Umbilical cord (tissue), 2 donors: ENCODE measurements at places on chromosomes 16 and 17. TPM values are rescaled to one million over a fixed set of nuclear protein-coding genes. Genes with fewer than 3 reads are reported as not detected.

The HOXB3 gene
- total RNA-seq, result 18.3 TPM

The DLG4 gene
- total RNA-seq, result 18.3 TPM

The ICAM2 gene
- 7.2 TPM for total RNA-seq

The RAB34 gene
- total RNA-seq, result 149 TPM

The KRT20 gene
- total RNA-seq, result 3.4 TPM

The SMPD3 gene
- total RNA-seq, result 0.48 TPM

The KRT25 gene
- total RNA-seq, result not detected

The ATP6V0D1 gene
- 52.7 TPM for total RNA-seq

The CPHXL2 gene
- not detected for total RNA-seq

The GP1BA gene
- 0.72 TPM for total RNA-seq

The NXPH3 gene
- 3.4 TPM for total RNA-seq

The MYCBPAP gene
- not detected for total RNA-seq

The TBC1D3E gene
- not detected for total RNA-seq

The RPRML gene
- not detected for total RNA-seq

The KCNG4 gene
- total RNA-seq, result 0.72 TPM

The DNASE1L2 gene
- not detected for total RNA-seq

The WNT9B gene
- not detected for total RNA-seq

The COX6A2 gene
- not detected for total RNA-seq

The SLC22A31 gene
- 0.72 TPM for total RNA-seq

The KRTAP4-5 gene
- total RNA-seq, result 5.5 TPM

The KRT28 gene
- 3.6 TPM for total RNA-seq

The NUPR1 gene
- total RNA-seq, result 8.7 TPM

The SYCE1L gene
- total RNA-seq, result not detected

The LGALS9 gene
- total RNA-seq, result 4.1 TPM

The CCDC144A gene
- total RNA-seq, result 20.9 TPM

The IL21R gene
- total RNA-seq, result 0.72 TPM

The NUP85 gene
- total RNA-seq, result 33.5 TPM

The GPS2 gene
- 20.5 TPM for total RNA-seq
